ENCODE measurements at places on chromosomes 7 and 10.

GRCh38 chr7:101234636-101235035 is 3.0 kb downstream of the CLDN15 start:
- no peak for DNase-seq

- no peak for DNase-seq
These were observed 12.7 kb upstream of the PRF1 start for GRCh38 chr10:70615211-70615610.

DNA sequence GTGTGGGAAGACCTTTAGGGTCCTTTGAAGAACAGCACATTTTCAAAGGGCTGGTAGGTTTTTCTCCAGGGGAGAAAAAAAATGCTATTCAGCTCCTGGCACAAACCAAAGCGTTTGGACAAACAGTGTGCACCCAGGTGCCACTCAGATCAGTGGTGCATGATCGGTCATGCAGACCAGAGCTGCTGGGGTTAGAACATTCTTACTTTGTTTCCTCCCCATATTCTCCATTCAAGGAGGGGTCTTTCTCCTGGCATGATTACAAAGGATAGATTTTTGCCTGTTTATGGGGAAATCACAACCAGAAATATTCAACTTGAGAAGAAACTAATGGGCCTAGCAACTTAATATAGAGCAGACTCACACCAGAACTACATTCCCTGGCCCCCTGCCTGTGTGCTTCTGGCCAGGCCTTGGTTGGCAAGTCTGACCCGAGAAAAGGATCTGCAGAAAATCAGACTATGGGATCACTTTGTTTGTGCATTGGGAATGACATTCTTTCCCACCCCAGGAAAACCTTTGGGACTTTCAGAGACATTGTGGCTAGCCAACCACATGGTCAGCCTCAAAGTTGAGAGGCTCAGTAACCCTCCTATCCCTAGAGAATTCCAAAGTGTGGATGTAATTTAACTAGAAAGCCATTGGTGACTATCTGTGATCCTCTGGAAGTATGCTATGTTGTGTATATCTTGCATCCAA is 82.3 kb upstream of the FGL2 start:
- no peak for DNase-seq

DNA sequence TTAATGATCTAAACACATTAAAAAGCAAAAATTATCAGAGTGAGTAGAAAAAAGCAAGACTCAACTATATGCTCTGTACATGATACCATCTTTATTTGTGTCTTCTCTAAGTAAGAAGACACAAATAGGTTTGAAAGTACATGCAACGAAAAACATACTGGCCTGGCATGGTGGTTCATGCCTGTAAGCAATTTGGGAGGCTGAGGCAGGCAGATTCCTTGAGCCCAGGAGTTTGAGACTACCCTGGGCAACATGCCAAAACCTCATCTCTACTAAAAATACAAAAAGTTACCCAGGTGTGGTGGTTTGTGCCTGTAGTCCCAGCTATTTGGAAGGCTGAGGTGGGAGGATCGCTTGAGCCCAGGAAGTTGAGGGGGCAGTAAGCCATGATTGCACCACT is 78.1 kb upstream of the TOMM7 start:
- DNase-seq, result no peak

GRCh38 chr10:31977440-31978155 is 49.0 kb upstream of the ARHGAP12 start:
- DNase-seq, result no peak

Data from activated T-cell treated with anti-CD3 and anti-CD28 coated beads, Interleukin-2, amount 50 U/mL, for 72 hours (primary cell).